ENCODE measurements at places on chromosomes 4 and X. TPM values are rescaled to one million over a fixed set of nuclear protein-coding genes. Genes with fewer than 3 reads are reported as not detected.

DNA sequence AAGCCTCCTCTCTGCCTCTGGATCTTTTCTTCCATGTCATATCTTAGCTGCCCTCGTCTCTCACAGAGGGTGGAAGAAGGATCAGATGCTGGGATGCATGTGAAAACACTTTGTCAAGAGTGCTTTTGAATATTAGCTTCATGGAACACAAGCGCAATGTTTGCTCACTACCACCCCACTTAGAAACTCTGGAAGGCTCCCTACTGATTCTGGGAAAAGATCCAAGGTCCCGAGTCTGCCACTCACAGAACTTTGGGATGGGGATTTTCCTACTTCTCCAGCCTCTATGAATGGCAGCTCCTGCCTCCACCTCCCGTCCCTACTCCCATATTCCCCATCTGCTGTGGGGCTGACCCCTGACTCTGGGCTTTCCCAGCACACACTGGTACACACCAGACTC lies 40.2 kb upstream of the CRMP1 start:
- H3K4me3 ChIP-seq: no peak overlapping the region
- H3K27ac ChIP-seq: no peak overlapping the region
- DNase-seq: no peak
- H3K4me1 ChIP-seq: no peaks in the 10 kb centered on the region
- peaks cover 10% of the 10 kb centered on the region for H3K27me3 ChIP-seq

GRCh38 chr4:155822572-155822971 lies 43.5 kb downstream of the ASIC5 start:
- H3K4me1 ChIP-seq: no peaks in the 10 kb centered on the region
- H3K36me3 ChIP-seq: no peaks in the 10 kb centered on the region
- H3K4me3 ChIP-seq: no peak overlapping the region
- DNase-seq: no peak
- H3K27me3 ChIP-seq: no peaks in the 10 kb centered on the region

- H3K4me3 ChIP-seq: no peak overlapping the region
- H3K27me3 ChIP-seq: no peaks in the 10 kb centered on the region
- H3K27ac ChIP-seq: no peak overlapping the region
- no peak for DNase-seq
- H3K4me1 ChIP-seq: no peaks in the 10 kb centered on the region
These were observed 33.6 kb downstream of the CLCN4 start for GRCh38 chrX:10190367-10190766.

DNA sequence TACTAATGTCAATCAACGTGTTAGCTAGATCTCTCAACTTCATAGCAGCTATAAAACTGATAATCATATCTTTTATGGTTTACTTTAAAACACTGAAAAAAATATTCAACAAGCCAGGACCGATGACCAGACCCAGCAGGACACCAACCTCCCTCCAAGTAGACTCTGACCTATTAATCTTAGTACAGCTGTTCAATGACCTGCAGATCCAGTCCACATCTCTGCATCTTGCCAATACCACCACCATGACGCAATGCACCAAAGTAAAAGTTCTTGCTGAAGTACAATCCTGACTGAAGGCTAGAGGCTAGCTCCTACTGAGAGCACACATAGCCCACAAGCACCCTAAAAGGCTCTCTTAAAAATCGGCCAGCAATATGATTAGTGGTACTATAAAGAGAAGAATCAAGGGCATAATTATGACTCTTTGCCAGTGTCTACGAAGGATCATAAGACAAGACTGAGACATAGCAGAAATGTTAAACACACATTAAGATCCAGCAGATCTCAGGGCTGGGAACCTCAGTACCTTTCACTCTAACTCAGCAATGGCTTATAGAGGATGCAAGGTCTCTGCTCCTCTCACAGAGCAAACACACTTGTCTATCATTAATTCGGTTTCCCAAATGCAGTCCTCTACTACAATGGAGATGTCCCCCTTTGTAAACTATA lies 7.6 kb downstream of the MED14 start:
- H3K27me3 ChIP-seq: no peaks in the 10 kb centered on the region
- DNase-seq: no peak
- H3K4me1 ChIP-seq: peaks cover 40% of the 10 kb centered on the region

DNA sequence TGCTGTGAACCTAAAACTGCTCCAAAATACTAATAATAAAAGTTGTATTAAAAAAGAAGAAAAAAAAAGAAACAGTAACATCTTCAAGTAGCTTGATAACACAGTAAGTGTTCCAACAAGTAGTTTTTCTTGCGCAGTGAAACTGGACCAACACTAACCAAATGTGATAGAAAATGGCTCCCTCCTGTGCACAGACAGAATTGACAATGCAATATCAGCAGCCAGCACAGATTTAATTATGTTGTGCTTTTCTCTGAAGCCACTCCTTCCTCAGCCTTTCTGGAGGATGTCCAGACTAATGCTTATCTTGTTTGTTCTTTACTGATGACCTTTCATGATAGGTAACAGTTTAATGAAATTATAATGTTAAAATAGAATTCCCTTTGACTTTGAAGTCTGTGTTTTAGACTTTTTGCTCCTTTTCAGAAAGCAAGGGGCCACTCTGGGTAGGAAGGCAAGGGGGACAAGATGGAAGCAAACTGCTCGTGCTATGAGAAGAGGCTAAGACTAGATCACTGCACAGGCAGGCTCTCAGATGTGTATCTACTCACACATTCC lies 147.1 kb upstream of the RPL34 start:
- peaks cover under 1% of the 10 kb centered on the region for H3K4me1 ChIP-seq
- H3K27me3 ChIP-seq: no peaks in the 10 kb centered on the region
- no peak for DNase-seq
- H3K36me3 ChIP-seq: no peaks in the 10 kb centered on the region

DNA sequence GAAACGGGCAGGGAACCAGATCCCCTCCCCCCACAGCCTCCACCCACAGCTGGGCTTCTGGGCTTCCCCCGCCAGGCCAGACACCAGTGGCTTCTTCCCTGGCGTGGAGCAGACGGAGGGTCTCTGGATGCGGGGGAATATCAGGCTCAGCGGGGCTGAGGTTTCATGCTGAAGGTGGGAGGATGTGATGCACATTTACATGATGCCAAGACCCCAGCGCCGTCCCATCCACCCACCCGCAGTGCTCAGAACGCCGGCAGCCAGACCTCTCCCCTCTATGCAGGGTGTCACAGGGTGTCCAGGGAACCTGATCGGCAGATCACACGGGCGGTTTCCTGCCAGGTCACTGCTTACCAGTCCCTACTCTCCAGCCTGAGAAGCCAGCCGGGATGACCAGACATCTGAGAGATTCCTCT lies 12.8 kb upstream of the TNIP2 start:
- H3K27me3 ChIP-seq: no peaks in the 10 kb centered on the region
- no peak overlapping the region for H3K4me3 ChIP-seq
- no peaks in the 10 kb centered on the region for H3K36me3 ChIP-seq
- peaks cover 28% of the 10 kb centered on the region for H3K4me1 ChIP-seq

DNA sequence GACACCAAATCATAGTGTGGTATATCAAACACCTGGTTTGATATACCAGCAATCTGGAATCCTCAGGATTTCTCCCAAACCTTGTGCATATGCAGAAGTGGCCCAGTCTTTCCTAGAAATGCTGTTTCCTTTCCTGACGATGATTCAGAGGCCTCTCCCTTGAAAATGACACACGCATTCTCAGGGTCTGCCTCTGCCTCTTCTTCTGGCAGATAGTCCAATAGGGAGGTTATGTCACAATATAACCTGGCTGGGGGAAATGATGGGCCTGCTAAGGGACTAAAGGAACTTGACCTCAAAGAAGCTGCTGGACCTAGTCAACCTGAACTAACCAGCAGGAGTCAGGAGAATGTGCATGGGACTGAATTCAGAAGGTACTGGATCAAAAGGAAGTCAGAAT lies 435.2 kb downstream of the IDS start:
- H3K27ac ChIP-seq: no peak overlapping the region
- H3K36me3 ChIP-seq: no peaks in the 10 kb centered on the region
- no peak overlapping the region for H3K4me3 ChIP-seq
- H3K27me3 ChIP-seq: no peaks in the 10 kb centered on the region

The HEPH gene
- not detected for total RNA-seq

The LCORL gene
- total RNA-seq: 15.7 TPM

The SSX4B gene
- not detected for total RNA-seq

The ATOH1 gene
- not detected for total RNA-seq

Data from activated CD4-positive, alpha-beta memory T cell treated with anti-CD3 and anti-CD28 coated beads, Interleukin-2, amount 10 ng/mL, durations not matched to agents 7 days and 5 days (primary cell).